ENCODE measurements at places on chromosomes 11 and 22. TPM values are rescaled to one million over a fixed set of nuclear protein-coding genes. Genes with fewer than 3 reads are reported as not detected.

Gene SELENOM
- 7.0 TPM for total RNA-seq

Gene UPB1
- total RNA-seq, result 184 TPM

Gene ELP4
- 7.4 TPM for total RNA-seq

- no peak for DNase-seq
Measured at GRCh38 chr22:32267011-32267410, 11.9 kb upstream of the SLC5A4 start.

DNA sequence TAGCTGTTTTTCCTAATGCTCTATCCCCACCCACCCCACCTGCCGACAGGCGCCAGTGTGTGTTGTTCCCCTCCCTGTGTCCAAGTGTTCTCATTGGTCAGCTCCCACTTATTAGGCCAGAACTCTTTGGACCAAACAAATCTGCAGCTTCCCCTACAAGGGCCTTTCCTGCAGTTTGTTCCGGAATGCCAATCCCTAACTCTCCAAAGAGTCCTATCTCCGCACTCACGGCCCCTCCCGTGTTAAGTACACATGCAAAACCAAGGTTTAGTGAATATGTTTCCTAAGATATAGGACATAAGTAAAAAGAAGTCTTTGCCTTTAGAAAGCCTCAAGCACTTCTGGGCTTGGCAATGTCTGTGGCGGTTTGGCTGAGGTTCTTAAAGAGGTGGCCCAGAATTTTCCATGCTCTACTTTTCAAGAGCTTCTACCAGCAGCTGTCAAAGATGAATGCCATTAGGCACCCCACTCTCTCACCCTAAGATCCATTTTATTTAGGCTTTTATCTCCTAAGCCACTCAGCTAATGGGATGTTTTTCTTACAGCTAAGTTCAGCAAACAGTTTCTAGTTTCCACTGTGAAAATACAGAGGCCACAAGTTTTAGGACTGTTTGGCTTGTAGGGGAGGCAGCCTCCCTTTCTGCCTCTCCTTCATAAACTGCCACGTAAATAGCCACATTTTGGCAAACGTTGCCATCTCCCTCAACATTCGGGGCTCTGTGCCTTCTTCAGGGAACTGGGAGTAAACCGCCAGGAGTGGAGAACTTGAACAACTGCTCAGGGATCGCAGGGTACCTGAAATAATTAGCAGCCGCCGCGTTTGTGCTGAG lies 1.6 kb downstream of the CD59 start:
- no peak for DNase-seq

- DNase-seq, result no peak
Measured at GRCh38 chr22:44588348-44588747, 90.3 kb upstream of the RTL6 start.

GRCh38 chr11:115921986-115922385 lies 417.8 kb upstream of the CADM1 start:
- DNase-seq, result no peak

GRCh38 chr11:118979434-118979833 lies 7.9 kb downstream of the FOXR1 start:
- no peak for DNase-seq

- DNase-seq, result no peak
Measured at GRCh38 chr11:115656041-115656440, 151.8 kb upstream of the CADM1 start.

DNA sequence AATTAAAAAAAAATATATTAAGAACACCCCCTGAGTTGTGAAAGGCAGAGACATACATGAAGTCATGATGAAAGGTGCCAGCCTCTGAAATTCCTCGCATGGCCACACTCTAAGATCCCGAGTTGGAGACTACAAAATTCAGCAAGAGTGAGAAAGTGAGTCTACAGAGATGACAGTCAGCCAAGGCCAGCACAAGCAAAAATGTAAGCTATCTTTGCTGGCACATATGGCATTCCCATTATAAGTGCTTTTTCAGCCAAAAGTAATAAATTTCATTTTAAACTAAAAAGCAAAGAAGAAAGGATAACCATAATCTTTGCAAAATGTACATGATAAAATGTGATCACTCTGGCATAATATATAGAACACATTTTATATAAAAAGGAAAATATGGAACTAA lies 40.6 kb downstream of the FANCF start:
- no peak for DNase-seq

DNA sequence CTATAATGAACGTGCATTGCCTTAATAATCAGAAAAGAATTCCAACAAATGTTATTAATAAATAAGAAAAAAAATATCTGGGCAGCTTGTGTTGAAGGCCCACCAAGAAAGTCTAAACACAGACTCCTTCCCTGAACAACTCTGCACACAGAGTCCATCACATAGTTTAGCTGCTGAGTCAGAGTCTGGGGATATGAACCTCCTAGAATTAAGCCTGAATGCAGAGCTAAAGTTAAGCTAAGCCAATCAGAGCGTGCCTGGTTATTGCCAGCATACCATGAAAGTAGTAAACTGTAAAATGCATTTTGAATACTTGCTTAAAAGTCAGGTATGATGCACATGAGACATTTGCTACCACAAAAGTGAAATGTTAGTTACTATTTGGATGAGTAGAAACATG lies 25.6 kb upstream of the TENM4 start:
- DNase-seq, result no peak

DNA sequence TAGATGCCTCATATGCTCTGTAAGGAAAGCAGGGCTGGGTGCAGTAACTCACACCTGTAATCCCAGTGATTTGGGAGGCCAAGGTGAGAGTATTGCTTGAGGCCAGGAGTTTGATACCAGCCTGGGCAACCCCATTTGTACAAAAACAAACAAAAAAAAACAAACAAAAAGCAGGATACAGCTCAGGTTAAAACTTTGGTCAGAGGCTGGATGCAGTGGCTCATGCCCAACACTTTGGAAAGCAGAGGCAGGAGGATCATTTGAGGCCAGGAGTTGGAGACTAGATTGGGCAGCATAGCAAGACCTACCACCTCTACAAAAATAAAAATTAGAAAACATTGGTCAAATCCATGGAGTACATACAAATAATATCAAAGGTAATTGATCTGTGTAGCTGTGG lies 7.9 kb downstream of the CUL5 start:
- peak; percentile 48 for DNase-seq

DNA sequence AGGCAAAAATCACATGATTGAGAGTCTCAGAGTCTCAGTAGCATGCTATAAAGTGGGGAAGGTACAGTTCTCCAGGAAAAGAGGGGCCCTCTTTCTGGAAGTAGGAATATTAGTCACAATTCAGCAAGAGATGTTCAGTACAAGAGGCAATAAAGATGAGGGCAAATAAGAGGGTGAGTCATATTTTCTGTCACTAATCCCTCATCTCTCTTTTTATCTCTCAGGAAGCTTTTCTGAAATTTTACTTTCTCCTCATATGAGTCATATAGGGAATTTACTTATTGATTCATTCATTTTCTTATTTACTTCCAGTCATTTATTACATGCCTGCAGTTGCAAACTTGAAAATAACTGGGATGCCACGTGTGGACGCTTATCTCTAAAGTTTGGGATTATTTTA lies 3.4 kb upstream of the NXPE1 start:
- DNase-seq, result no peak
